ENCODE measurements at places on chromosomes 7 and 10.

GRCh38 chr7:7970237-7970530 lies 1.6 kb downstream of the GLCCI1 start:
- no peak for DNase-seq

- no peak for DNase-seq
These were observed 68.4 kb upstream of the PDCD4 start for GRCh38 chr10:110803239-110803749.

GRCh38 chr7:131826960-131827359 lies 270.5 kb upstream of the PODXL start:
- no peak for DNase-seq

GRCh38 chr7:100568896-100569844 lies 4.5 kb downstream of the SAP25 start:
- peak; percentile 29 for DNase-seq

DNA sequence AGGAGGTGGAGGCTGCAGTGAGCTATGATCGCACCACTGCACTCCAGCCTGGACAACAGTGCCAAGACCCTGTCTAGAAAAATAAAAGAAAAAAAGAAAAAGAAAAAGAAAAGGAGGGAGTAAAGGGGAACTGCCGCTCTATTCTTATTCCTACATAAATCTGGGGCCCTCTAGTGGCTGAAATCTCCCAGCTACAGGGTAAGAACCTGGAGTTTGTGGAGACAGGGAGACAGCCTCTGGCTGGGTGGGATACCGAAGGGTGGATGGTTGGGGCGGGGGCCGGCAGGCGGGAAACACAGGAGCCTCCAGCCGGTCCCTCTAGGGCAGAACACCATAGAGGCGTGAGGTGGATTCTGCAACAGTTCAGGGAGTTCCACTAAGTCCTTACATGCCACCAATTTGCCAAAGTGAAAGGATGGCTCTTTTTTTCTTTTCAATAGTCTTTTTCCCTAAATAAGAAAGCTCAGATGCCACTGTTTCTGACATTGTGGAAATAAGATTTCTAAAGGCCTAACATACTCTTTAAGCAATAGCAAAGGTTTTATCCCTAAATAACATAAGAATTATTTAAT lies 117.3 kb downstream of the SVIL start:
- DNase-seq, result no peak

GRCh38 chr7:47407136-47407535 lies 174.8 kb downstream of the TNS3 start:
- DNase-seq, result no peak

- no peak for DNase-seq
These were observed 705.6 kb upstream of the GHITM start for GRCh38 chr10:83433705-83434104.

- DNase-seq, result no peak
These were observed 131.3 kb downstream of the DPP6 start for GRCh38 chr7:154183482-154183881.

- no peak for DNase-seq
These were observed 92.4 kb downstream of the WNT2 start for GRCh38 chr7:117230276-117231046.

Measured in activated CD4-positive, alpha-beta T cell treated with anti-CD3 and anti-CD28 coated beads for 1 hour (primary cell).